Activated CD4-positive, alpha-beta T cell treated with anti-CD3 and anti-CD28 coated beads, Interleukin-2, amount 50 U/mL, for 48 hours (primary cell): ENCODE measurements at places on chromosomes 5 and 9.

DNA sequence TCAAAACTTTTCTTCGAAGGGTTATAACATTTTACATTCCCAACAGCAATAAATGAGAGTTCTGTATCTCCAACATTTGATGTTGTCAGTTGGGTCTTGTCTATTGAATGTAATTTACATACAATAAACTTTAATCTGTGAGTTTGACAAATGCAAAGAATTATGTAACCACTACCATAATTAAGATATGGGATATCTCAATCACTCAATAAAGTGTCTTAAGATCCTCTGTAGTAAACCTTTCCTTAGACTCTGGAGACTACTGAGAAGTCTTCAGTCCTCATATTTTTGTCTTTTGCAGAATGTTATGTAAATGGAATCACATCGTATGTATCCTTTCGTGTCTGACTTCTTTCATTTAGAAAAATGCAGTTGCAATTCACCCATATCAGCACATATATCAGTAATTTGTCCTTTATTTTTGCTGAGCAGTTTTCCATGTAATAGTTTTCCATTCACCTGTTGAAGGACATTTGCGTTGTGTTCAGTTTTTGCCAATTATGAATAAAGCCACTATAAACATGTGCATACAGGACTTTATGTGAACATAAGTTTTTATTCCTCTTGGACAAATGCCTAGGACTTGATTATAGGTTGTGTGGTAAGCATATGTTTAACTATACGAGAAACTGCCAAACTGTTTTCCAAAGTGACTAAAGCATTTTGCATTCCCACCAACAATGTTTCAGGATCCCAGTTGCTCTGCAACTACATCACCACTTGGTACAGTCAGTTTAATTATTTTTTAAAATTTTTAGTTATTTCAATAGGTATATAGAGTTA is 784.6 kb upstream of the ZNF608 start:
- DNase-seq = no peak

GRCh38 chr9:97809666-97810344 is 43.2 kb upstream of the FOXE1 start:
- no peak for DNase-seq

DNA sequence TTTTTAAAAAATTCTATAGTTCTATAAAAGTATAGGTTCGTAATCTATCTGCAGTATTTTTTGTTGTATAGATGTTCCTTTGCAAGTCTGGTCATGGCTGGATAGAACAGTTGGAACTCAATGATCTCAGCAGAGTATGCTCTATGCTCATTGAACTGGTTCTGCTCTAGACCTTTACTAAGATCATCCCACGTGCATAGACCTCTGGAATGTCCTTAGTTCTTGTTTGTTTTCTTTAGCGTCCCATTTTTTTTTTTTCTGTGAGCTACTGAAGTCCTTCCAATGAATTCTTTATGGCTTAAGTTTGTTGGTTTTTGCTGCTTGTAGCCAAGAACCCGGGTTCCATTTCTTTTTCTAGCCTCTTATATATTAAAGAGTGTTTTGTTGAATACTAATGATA is 3.5 kb downstream of the TMEM38B start:
- DNase-seq = no peak

DNA sequence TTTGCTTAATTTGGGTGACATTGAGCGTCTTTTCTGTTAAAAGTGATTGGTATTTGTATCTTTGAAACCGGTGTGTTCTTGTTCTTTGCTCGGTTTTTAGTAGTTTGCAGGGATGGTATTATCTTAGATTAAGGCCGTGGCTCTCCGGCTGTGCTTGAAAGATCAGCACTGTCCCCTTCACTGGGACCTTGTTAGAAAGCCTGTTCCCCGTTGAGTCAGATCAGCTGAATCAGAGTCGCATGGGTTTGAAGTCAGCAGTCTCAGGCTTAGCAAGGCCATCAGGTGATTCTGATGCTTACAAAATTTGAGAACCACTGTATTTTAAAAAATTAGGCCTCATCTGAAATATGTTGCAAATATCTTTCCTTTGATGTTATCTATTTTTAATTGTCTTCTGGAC is 5.0 kb downstream of the DIRAS2 start:
- no peak for DNase-seq

DNA sequence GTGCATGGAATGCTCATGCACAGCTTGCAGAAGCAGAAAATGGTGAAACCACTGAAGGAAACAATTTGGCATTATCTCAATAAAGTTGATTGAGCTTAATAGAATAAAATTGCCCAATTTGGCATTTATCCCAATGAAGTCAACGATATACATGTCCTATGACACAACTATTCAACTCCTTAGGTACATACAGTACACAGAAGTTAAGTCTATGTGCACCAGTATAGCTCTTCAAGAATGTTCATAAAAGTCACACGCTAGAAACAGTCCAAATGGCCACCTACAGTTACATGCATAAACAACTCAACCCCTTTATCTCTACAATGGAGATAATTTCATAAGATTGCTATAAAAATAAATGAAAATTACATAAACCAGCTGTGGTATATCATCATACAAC is 184.5 kb downstream of the DENND1A start:
- DNase-seq = no peak

DNA sequence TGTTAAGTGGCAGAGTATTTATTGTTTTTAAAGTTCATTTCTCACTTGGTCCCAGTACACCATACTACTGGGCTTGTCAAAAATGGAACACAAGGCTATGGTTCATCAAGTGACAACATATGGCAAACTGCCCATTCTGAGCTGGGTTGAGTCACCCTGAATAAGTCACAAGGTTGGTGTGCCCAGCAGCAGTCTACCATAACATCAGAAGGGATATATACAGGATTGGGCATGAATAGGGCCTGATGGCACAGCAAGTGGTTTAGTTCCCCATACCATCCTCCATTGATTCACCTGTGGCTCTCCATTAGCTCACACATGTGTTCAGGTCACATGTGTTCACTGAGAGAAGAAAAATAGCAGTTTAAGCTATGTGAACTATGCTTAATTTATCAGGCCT is 249.8 kb upstream of the PRDM9 start:
- DNase-seq = no peak

GRCh38 chr5:112142769-112143270 is 276.3 kb downstream of the EPB41L4A start:
- DNase-seq = no peak

- no peak for DNase-seq
These were observed 123.3 kb upstream of the MVB12B start for GRCh38 chr9:126203313-126203712.

DNA sequence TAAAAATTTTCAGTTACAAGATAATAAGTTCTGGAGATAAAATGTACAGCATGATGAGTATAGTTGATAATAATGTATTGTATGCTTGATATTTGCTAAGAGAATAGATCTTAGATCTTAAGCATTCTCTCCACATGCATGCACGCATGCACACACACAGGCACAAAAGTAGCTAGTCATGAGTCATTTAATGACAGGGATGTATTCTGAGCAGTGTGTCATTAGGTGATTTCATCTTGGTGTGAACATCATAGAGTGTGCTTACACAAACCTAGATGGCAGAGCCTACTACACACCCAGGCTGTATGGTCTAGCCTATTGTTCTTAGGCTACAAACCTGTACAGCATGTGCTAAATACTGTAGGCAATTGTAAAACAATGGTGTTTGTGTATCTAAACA is 124.2 kb downstream of the PTTG1 start:
- DNase-seq = no peak

DNA sequence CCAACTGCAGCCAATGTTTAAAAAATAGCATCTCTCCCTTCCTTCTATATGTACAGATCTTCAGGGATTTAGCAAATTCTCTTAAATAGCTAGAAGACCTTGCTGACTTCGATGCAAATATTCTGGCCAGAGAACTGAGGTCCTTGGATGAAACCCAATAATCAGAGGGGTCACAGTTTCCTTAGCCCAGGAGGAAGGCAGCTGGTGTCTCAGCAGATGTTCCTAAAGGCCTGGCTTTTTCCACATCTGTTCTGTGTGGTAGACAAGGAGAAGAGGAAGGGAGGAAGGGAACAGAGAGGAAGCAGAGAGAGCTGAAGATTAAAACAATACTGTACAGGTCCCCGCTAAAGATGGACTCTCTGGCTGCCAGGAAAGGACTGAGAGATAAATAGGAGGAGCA is 33.1 kb downstream of the BOD1 start:
- DNase-seq = no peak

DNA sequence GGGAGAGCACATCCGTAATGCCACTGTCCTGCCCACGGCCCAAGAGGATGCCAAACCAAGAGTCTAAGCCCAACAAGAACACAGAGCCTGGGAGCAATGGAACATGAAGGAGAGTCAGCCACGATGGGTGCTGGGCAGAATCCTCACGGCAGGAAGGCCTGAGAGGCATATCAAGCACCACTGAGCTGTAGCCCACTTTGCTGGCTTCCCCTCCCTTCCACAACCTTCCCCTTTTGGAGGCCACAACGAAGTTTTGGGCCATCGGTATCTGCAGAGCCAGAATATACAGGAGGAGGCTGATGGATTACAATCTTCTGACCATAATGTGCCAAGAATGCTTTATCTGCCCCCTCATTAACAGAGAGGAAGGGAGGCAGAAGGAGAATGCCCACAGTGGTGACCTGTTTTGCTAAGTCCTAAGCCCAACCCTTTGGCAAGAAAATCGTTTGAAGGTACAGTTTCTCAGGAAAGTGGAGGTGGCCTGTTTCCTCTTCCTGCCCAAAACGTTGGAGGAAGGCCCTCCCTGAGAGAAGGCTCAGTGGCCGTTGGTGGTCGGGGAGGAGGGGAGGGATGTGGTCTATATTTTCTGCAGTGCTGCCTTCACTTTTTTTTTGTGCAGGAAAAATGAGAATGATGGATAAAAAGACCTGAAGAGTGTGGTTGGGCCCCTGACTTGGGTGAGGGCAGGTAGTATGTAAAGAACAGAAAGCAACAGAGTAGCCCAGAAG is 26.2 kb downstream of the MACROH2A1 start:
- no peak for DNase-seq

DNA sequence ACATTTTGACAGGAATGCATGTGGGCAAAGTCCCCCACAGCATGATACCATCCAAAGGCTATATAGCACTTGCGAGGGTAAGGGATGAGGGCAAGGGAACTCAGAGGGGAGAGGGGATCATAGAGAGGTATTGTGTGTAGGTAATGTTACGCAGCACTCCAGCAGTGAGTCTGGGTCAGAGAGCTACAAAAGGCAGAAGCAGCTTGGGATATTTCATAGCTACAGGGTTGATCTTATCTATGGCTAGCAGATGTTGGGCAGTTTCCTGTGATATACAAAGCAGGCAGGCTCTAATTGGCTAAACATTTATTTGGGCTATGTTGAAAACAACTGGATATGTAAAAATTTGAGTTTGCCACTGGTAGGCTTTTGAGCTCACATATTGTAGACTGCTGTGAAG is 17.8 kb upstream of the SLCO4C1 start:
- no peak for DNase-seq

DNA sequence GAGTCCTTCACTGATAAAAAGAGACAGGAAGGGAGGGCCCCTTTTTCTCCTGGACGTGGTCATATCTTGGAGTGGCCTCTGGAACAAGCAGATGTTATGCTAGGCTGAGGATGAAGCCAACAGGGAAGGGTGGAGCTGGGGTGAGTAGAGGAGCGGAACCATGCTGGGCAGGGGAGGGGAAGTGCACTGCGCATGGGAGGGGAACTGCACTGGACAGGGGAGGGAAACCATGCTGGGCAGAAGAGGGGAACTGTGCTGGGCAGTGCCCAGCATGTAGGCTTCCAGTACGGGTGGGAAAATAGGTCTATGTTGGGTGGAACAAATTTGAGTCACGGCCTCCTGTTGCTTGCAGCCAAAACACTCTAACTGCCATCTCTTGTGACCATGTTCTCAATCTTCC is 19.3 kb upstream of the IRX4 start:
- no peak for DNase-seq

DNA sequence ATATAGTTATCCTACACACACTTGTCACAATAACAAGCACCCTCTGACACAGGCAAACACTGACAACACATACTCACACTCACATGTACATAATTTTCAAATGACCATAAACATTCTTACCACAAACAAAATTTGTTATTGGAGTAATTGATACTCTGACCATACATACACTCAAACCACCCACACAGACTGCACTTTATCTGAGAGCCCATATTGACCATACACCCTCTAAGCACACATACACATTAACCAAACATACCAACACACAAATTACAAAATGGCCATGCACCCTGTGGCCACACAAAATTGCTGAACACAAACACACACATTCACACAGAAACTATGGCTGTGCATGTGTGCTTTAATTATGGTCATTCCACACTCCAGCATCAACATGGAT is 79.1 kb upstream of the FAM120A start:
- DNase-seq = no peak

GRCh38 chr5:139377226-139377625 is 5.9 kb downstream of the SLC23A1 start:
- DNase-seq = no peak

DNA sequence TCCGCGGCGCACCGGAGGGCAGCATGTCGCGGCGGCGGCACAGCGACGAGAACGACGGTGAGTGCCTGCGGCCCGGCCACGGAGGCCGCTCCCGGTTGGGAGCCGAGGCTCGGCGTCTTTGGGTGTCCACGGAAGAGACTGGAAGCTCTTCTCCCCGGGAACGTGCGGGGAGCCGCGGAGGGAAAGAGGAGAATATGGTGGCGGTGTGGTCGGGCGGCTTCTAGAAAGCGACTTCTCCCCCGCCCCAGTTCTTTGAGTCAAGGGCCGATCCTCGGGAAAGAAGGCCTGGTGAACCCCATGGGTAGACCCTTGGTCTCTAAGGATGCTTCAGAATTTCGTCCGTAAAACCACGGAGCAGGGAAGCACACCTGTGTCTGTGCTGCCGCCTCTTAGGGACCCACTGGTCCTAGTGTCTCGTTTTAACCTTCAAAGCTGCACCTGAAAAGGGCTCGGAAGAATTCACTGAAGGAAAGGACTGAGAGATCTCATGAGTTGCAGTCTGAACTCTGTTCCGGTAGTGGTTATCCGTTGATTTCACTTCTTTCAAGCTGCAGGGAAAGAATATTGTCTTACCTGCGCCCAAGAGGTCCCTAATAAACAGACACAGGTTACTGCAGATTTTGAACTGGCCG is 354 bp downstream of the NCBP1 start:
- no peak for DNase-seq

DNA sequence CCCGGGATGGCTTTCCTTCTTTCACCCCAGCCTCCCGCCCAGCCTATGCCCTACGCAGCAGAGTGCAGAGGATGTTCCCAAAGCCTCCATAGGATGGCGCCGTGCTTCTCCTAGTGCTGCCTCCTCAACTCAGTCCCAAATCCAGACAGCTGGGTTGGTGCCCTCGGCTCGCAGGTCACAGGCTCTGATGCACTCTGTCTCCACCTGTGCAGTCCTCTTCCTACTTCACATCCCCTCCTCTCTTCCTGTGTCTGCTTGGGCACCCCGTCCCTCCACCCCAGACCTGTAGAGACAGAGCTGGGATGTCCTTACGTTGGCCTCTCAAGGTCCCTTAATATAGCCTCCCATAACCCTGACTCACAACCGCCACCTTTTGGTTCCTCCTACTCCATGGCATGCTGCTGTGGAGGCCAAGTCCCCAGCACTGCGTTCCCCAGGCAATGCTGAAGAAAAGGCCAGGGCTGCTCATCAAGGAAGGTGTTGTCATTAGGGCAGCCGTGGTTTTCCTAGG is 314.4 kb downstream of the GADD45G start:
- peak; percentile 45 for DNase-seq

GRCh38 chr5:181084621-181085195 is 44.6 kb downstream of the BTNL9 start:
- no peak for DNase-seq

GRCh38 chr5:139482050-139482889 is at the start of gene STING1:
Gene STING1 (minus strand): TSS chr5:139482758. CDS start chr5:139481704, 1,054 bp downstream.
- peak; percentile 79 for DNase-seq
